Esophagus squamous epithelium (tissue), 5 donors: ENCODE measurements at places on chromosomes 7 and 10.

DNA sequence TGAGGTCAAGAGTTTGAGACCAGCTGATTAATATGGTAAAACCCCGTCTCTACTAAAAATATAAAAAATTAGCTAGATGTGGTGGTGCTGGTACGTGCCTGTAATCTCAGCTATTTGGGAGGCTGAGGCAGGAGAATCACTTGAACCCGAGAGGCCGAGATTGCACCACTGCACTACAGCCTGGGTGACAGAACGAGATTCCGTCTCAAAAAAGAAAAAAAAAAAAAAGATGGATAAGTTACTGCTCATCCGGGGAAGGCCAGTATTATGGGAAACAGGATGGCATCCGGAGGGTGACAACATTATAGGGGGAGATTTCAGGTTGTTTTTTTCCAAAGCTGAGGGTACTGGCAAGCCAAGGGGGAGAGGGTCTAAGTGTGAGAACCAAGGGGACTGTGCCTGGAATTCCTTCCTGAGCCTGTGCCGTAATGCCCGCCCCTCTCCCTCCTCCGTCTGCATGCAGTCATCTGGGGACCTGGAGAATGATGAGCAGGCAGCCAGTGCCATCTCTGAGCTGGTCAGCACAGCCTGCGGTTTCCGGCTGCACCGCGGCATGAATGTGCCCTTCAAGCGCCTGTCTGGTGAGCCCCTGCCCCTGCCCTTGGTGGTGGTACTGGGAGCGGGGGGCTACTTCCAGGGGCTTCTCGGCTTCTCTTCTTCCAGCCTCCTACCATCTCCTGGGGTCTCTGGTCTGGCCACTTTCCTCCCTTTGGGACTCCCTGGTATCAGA is 4.4 kb downstream of the LAMTOR4 start:
- DNase-seq, result no peak

DNA sequence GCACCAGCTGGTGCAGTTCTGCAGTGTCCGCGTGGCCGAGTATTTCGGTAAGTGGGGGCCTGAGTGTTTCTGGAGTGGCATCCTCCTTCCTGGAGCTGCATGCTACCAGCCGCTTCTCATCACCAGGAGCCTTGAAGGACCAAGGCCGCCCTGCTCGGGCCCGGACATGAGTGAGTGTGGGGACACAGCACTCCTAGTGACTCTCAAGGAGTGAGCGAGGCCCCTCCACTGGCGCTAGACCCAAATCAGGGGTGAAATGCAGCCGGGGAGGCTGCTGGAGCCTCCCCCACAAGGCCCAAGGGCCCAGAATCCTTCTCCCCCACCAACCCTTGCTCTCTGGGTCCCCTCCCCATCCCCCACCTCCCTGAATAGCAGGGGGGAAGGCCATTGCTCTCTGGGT is 48.0 kb downstream of the CAMK2B start:
- DNase-seq, result no peak

DNA sequence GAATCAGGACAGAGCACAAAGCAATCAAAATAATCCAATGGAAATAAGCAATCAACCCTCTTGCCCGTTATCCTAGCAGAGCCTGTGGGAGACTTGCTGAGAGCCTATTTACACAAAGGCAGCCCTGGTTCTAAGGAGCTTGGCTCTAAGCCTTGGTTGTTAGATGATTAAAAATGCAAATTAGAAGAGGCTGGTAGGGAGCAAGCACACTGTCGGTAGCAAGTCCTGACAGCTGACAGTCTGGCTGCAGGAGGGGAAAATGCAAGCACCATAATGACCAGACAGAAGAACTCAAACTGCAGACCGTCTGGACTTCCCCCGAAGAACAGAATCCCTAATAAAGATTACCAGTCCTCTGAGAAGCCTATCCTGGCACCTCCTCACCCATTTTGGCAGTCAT is 131.8 kb upstream of the CTTNBP2 start:
- no peak for DNase-seq

DNA sequence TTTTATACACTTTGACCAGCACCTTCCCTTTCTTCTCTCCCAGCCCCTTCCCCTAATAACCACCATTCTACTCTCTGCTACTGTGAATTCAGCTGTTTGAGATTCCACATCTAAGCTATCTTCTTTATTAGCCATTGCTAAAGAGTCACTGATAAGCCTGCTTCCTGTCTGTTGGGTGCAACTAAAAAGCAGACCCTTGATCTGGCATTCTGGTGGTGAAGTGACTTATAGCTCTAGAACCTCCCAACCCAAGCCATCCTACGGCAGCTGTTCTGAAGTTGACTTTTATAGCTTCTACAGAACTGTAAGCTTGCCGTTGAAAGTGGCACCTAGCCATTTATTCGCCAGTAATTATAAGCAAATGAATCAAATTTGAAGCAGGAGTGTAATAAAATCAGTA is 105.6 kb downstream of the AHR start:
- no peak for DNase-seq

DNA sequence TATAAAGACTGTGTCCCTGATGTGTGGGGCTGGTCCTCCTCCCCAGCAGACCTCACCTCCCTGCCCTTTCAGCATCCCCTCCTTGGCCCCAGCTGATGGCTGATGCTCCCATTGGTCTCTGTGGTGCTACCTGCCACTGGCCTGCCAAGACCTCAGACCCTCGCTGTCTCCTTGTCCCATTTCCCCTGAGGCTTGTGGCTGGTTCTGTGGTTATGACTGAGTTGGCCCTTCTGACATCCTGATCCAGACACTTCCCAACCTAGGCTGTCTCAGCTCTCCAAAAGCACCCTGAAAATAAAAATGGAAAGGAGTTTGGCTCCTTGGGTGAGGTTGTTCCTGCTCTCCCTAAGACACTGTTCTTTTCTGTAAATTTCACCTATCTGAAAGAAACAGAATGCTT is 214.2 kb downstream of the RPS24 start:
- no peak for DNase-seq

GRCh38 chr7:129990403-129991192 is 37.8 kb upstream of the UBE2H start:
- DNase-seq, result no peak

DNA sequence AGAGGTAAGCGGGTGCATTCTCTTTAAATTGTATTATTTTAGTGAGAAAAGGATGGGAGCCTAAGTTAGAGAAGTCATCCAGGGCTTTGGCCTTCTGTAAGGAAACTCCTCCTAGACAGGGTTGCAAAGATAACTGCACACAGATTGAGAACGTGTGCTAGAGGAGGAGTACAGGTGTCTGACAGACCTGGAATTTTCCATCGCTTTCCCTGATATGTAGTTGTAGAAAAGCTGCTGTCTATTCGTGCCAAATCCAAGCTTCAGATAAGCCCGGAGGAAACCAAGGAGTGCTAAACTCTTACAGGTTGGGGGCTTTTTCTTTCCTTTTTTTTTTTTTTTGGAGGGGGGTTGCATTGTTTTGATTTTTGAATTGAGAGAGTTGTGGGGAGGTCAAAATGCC is 23.1 kb downstream of the LRRC4 start:
- DNase-seq, result no peak

- DNase-seq, result no peak
These were observed 2.7 kb downstream of the LRRC20 start for GRCh38 chr10:70379581-70380176.

- DNase-seq, result no peak
These were observed 29.8 kb upstream of the ZCCHC24 start for GRCh38 chr10:79475119-79475653.

- DNase-seq, result no peak
These were observed 10.7 kb upstream of the STEAP4 start for GRCh38 chr7:88317422-88317821.

DNA sequence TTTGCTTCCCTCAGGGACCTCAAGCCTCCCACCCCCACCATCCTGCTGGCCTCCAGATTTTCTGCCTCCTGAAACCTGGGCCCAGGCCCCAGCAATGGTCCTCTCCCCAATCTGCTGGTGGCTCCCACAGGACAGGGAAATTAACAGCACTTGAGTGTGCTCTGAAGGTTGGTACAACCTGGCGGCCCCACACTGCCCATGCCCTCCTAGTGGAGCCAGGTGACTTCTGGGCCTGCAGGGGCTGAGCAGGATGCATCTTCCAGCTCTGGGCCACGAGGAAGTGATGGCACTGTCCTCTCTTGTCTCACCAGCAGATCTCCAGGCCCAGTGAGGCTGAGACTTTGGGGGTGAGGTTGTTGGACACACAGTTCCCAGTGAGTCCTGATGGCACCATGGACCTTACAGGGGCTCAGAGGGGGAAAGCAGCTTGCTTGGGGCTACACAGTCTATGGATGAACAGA is 3.6 kb upstream of the ZMIZ1 start:
- no peak for DNase-seq

- no peak for DNase-seq
These were observed 92.4 kb downstream of the GLI3 start for GRCh38 chr7:42144604-42145003.

DNA sequence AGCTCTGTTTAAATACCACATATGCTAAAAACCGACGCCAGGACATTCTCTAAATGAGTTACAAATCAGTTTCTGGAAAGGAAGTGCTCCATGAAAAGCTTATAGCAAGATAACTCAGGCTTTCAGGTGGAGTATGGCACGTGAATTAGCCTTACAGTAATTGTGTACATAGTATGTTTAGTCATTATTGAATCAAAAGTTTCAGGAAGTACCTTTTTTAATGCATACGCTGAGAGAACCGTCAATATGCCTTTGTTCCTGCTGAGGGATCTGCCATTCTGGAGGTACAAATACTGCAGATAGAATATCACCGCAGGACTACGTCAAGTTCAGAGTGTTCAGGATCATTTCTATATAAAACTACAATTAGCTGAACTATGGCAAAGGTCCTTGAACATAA is 45.7 kb downstream of the ANKMY2 start:
- DNase-seq, result no peak

DNA sequence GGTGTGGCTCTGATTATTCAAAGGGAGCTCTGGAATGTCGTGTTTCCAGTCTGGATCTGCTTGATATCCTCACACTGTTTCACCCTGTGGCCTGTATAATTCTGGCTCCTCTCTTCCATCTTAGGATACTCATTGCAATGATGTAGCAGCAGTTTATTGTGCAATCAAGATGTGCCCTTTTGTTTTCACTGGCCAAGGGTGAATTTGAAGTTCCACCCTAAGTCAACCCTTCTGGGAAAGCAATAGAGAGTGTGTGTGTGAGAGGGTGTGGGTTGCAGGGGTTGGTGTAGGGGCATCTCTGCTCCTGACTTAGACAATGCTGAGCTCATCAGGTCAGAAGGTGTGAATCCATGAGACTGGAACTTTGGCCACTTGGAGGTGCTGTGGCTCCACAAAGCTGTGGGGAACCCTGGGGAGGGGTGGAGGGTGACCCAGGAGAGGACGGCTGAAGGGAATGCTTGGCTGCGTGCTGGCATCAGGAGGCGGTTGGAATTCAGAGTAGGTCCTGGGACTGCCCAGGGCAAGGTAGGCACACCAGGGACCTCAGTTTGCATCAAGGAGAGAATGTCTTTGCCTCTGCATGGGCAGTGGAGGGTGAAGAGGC is 118.0 kb upstream of the PRSS58 start:
- DNase-seq, result no peak

DNA sequence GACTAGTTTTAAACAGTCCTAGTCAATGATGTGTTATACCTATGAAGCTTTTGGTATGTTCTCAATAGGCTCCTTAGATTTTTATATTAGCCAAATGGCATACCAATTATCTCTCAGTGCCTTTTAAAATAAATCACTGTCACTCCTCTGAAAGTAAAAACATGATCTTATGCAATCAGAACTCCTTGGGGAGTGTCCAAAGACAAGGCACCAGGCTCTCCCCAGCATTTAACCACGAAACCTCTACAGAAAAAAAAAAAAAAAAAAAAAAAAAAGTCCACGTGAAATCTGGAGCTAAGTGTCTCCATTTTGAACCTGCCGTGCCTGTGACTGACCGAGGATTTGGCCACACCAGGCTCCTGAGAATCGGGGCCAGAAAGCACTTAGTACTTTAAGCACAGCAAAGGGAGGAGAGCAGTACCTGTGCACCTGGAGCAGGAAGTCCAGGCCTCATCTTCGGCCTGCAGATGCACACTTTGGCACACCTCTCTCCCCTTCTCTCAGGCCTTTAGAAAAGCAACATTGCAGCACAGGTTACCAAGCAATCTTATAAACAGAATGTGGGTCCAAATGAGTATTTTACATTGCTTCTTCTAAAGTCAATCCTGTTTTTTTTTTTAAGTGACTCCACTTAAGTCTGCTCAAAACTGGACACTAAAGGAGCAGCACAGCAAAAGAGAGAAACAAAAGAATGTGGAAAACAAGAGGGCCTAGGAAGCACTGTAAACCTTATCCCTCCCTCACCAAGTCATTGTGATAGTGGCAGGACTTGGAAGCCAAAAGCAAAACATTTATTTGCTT is 1.5 kb downstream of the FAM13C start:
- no peak for DNase-seq

GRCh38 chr7:133513608-133514007 is 260.7 kb downstream of the EXOC4 start:
- no peak for DNase-seq

GRCh38 chr7:44377681-44378421 is 52.5 kb upstream of the CAMK2B start:
- no peak for DNase-seq

GRCh38 chr7:21497072-21497471 is 45.8 kb upstream of the DNAH11 start:
- DNase-seq, result no peak

DNA sequence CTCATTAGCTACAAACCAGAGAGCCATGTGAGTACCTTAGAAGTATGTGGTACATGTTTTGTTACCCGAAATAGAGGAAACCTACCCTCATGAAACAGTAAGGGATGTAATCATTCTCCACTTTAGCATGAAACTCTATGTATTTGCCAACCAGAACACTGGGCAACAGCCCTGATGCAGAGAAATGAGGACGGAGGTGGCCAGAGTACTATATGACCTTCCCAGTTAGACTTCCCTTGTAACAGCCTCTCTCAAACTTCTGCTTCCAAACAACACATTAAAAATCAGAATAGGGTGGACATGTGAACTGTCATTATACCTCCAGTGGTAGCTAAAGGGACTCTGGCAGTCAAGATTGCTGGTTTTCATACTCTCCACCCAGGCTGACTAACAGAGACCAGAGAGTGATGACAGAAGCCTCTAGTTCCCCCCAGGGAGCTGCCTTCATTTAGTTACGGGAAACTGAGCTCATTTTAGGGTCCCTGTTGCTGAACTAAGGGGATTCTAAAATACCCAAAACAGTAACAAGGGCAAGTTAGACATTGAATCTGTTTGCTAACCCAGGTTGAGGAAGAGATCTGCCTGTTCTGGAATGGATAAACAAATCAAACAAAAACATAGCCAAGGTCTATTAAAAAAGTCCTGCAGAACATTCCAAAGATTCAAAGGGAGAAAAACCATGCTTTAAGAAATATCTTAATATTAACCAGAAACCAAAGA is 83.1 kb downstream of the VPS41 start:
- DNase-seq, result no peak

- DNase-seq, result no peak
These were observed 2.6 kb downstream of the PHYHIPL start for GRCh38 chr10:59179068-59179467.

DNA sequence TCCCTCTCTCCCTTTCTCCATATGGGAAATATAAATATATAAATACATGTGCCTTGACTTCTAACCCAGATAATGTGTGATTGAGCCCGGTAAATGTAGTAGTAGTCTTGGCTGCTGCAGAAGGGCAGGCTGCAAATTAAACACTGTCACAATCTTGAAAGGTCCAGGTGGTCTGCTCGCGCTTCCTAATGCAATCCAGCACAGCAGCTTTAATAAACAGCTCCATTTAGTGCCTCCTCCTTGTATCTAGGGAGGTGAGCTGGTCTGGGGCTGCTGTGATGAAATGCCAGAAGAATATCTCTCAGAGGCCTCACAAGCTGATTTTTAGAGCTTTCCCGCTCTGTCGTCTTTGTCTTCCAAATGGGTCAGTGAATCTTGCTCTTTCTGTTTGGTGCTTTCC is 782 bp downstream of the POU6F2 start:
- DNase-seq, result no peak

GRCh38 chr10:92834986-92835385 is 13.3 kb upstream of the EXOC6 start:
- DNase-seq, result no peak

GRCh38 chr7:110051372-110051771 is 1039.6 kb upstream of the LRRN3 start:
- DNase-seq, result no peak
